Activated CD4-positive, CD25-positive, alpha-beta regulatory T cell treated with anti-CD3 and anti-CD28 coated beads, Interleukin-2, amount 50 U/mL, for 24 hours (primary cell): ENCODE measurements at places on chromosomes 13 and 19.

GRCh38 chr19:906480-906879, 6.5 kb downstream of the R3HDM4 start:
- ATAC-seq: no peak

GRCh38 chr19:20247016-20247683, 80.1 kb downstream of the ZNF486 start:
- ATAC-seq: no peak

- ATAC-seq: no peak
Measured at GRCh38 chr19:18194554-18195238, 1.7 kb downstream of the MPV17L2 start.

GRCh38 chr13:63481334-63481733, 2065.7 kb upstream of the PCDH20 start:
- no peak for ATAC-seq

DNA sequence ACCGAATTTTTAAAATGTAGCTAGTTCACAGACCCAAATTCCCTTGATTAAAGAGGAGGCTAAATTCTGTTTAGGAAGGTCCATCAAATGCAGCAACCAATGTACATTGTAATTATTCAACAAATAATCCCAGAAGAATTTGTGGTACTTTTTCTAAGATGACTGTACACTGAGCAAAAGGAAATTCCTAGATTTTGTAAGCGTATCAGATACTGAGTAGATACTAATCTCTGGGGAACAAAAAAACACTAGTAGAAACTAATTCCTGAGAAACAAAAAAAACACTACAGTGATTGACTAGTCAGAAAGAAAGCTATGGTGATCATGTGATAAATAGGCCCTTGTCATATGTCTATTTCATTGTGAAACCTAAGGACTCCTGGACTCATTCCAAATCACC, 246.1 kb downstream of the PCDH17 start:
- no peak for ATAC-seq

DNA sequence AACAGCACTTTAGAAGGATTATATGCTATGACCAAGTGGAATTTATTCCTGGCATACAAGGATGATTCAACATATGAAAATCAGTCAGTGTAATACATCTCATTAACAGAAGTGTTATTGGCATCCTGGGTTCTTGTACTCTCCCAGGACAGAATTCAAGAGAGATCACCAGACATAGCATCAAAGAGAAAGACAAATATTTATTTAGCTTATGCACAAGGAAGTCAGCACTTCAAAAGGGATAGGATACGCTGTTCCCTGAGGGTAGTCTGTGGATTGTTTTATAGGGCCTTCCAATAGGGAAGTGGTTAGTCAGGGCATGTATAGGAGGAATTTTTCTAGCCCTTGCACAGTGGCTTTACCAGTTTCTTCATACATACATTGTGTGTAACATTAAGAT, 1238.0 kb downstream of the PCDH17 start:
- no peak for ATAC-seq

DNA sequence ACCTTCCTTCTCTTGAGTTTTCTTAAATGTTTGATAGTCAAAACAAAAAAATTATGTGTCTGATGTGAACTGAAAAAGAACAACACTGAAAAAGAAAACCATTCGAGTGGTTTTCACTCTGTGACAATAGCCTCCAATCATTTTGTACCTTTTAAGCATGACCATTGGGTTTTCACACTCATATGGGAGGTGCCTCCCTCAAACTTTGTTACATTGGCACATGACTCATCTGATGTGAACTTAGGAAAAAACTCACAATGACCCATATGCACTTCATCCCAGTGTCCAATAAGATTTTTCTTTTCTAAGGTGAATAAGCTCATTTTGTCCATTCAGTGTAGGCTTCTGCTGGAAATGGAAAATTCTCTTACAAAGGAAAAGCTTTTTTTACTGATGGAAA, 66.6 kb upstream of the XPO4 start:
- no peak for ATAC-seq

- ATAC-seq: no peak
Measured at GRCh38 chr13:27449081-27449603, 1.2 kb downstream of the MTIF3 start.

DNA sequence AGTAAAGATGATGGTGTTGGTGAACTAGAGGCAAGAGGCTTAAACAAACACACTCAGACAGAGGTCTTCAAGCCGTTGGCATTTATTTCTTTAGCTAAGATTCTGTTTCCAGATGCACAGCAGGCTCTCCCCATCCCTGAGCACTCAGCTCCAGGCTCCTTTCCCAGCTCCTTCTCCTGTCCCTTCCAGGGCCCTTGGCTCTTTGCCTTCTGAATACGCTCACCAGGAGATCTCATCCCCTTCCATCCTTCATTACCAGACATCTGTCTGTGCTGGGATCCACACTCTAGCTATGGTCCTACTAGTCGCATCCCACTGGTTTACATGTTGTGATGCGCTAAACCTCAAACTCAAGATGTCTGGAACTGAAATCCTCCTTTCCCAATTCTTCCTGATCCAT, 25.3 kb upstream of the DOCK9 start:
- ATAC-seq: no peak

DNA sequence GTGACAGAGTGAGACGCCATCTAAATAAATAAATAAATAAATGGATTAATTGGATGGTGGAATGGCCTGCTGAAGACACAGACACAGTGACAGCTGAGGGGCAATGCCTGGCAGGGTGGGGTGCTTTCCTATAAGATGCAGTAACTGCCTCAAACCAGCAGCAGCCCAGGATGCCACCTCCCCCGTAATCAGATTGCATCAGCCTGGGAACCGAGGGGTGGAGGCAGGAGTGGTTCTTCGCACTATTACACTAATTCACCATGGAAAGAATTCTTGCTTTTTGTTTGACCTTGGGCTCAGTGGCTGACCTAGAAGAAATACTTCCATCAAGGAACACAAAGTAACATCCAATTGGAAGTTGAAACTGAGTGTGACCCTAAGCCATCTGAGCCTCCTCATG, 31.6 kb upstream of the USP12 start:
- no peak for ATAC-seq

DNA sequence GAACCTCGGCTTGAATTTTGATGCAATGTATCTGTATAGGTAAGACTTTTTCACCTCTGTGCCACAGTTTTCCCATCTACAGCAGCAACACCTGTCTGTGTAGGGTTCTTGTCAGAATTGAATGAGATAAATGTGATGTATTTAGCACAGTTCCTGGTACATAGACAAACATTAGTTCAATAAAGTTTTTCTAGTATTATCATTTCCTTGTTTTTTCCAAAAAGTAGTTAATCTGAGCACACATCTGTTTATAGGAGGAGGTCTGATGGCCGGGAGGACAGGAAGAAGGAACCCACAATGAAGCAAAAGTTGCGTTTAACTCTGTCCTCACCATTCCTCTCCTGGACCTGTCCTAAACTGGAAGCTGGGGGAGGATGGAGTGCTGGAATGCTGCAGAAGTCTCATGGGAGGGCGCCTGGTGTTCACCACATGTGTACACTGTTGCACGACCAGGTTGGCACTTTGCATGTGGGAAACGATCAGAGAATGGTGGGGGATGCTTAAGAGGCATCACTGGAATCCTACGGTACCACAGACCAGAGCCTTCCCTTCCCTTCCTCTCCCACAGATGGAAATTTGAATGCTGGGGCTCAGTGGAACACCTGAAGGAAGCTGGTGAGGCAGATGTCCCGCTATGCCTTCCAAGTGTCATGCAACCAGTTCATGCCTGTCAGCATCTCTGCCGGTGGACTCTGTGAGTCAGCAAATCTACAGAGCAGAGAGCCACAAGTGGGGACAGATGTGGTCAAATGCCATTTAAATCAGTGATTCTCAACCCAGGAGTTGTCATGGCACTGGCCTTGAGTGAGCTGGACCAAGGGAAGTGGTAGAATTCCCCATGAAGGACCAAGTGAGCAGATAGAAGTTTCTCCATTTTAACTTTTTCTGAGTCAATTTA, 315.6 kb downstream of the DLEU7 start:
- ATAC-seq: no peak

- ATAC-seq: no peak
Measured at GRCh38 chr13:36910545-36910944, 9.5 kb downstream of the SMAD9 start.

- ATAC-seq: no peak
Measured at GRCh38 chr19:34370117-34370516, 5.1 kb downstream of the GPI start.

DNA sequence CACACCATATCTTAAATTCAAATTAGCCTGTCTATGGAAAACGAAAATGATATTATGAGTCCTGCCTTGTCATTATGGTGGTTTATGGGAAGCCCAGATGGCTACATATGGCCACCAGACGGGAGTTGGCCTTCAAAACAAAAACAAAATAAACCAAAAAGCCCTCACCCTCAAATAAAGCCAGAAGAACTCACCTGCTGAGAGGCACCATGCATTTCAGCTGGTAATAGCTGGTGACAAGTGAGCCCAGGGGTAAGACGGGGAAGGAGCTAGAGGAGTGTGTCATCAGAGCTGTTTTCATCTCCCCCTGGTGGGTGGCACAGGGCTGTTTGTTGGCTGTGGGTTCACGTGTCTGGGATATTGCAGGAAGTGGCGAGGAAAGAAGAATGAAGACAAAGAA, 152.9 kb downstream of the EFNB2 start:
- ATAC-seq: no peak

DNA sequence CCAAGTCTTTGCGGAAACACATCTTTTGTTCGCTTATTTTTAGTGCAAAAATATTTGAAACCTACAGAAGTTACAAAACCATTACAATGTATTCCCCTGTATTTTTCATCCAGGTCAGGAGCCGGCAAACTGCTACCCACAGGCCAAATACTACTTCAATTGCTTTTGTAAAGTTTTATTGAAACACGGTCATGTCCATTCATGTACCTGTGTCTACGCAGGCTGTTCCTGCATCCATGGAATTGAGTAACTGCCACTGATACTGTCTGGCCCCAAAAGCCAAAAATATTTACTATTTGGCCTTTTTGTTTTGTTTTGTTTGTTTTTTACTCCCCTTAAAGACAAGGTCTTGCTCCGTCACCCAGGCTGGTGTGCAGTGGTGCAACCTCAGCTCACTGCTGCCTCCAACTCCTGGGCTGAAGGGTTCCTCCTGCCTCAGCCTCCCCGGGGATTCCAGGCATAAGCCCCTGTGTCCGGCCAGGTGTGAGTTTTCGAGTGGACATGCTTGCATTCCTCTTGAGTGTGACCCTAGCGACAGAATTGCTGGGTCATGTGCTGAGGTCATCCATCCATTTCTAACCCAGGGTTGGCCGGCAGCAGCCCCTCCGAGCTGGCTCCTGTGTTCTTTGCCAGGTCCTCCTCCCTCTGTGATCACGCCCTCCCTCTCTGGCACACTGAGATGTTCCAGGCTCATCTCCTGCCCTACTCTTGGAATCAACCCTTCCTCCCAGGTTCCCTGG, 10.9 kb upstream of the S1PR4 start:
- no peak for ATAC-seq
